ENCODE measurements at places on chromosomes 3 and 15. TPM values are rescaled to one million over a fixed set of nuclear protein-coding genes. Genes with fewer than 3 reads are reported as not detected.

- no peak for DNase-seq
- no peak overlapping the region for H3K4me3 ChIP-seq
- H3K4me1 ChIP-seq = peaks cover 8% of the 10 kb centered on the region
- peaks cover 29% of the 10 kb centered on the region for H3K27me3 ChIP-seq
Observed at GRCh38 chr3:102233881-102234280, 200.9 kb upstream of the ZPLD1 start.

The GOLGA8R gene
- total RNA-seq = 8.5 TPM

DNA sequence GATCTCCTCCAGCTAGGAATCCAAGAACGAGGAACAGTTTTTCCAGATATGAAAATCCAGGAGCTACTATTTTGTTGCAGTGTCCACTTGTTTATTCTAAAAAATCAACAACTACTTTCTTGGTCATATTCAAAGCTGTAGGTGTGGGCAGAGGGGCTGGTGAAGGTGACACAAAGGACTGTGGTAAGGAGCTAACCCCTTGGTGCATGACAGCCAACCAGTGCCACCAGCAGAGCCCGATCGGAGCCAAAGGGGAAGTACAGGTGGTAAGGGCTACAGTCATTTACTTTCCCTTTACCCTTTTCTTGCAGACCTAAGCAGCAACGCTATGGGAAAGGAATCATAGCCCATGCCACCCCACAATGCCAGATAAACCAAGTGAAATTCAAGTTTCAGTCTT, 30.7 kb downstream of the PLA1A start:
- H3K27me3 ChIP-seq = no peaks in the 10 kb centered on the region
- H3K27ac ChIP-seq = peak overlapping the region; percentile 49
- peaks cover 65% of the 10 kb centered on the region for H3K4me1 ChIP-seq
- peaks cover 2% of the 10 kb centered on the region for H3K36me3 ChIP-seq

DNA sequence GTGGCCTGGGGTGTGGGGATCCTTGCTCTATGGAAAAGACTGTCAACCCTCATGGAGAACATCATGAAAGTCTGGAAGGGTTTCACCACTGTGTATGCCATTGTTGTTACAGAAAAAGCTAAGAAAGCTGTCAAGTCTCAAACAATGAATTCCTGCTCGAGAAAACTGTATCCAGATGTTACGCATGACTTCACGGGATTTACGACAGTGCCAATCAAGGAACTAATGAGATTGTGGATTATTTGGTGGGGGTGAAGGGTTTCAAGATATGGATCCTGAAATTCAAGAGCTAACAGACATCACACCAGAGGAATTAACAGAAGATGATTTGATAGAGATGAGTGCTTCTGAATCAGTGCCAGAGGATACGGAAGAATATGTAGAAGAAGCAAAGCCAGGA, 7.8 kb downstream of the PPP1R2 start:
- no peak overlapping the region for H3K4me3 ChIP-seq
- H3K27ac ChIP-seq = no peak overlapping the region
- no peak for DNase-seq
- H3K4me1 ChIP-seq = peaks cover 33% of the 10 kb centered on the region

GRCh38 chr3:171940151-171940649, 97.1 kb downstream of the TMEM212 start:
- H3K27me3 ChIP-seq = no peaks in the 10 kb centered on the region
- no peak overlapping the region for H3K27ac ChIP-seq
- peaks cover 18% of the 10 kb centered on the region for H3K4me1 ChIP-seq
- DNase-seq = no peak
- H3K36me3 ChIP-seq = no peaks in the 10 kb centered on the region
- no peak overlapping the region for H3K4me3 ChIP-seq

DNA sequence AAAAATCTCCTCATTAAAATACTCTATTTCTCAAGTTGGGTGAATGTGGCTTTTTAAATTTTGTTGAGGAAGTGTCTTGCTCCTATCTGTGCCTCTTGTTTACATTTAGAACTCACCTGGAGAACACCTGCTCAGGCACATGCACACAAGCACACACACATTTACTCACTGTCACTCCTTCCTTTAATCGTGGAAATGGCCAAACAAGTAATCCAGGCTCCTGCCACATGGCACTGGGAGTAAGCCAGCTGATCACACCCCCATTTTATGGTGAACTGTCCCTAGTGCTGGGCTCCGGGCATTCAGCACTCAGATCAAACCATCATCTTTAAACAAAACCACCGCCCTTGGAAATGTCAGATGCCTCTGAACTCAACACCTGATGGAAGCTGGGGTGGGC, 204.7 kb upstream of the BHLHE40 start:
- H3K4me1 ChIP-seq = peaks cover 15% of the 10 kb centered on the region
- DNase-seq = no peak
- no peak overlapping the region for H3K4me3 ChIP-seq
- no peaks in the 10 kb centered on the region for H3K27me3 ChIP-seq
- H3K36me3 ChIP-seq = peaks cover 17% of the 10 kb centered on the region
- H3K27ac ChIP-seq = no peak overlapping the region

The GABRR3 gene
- total RNA-seq = not detected

DNA sequence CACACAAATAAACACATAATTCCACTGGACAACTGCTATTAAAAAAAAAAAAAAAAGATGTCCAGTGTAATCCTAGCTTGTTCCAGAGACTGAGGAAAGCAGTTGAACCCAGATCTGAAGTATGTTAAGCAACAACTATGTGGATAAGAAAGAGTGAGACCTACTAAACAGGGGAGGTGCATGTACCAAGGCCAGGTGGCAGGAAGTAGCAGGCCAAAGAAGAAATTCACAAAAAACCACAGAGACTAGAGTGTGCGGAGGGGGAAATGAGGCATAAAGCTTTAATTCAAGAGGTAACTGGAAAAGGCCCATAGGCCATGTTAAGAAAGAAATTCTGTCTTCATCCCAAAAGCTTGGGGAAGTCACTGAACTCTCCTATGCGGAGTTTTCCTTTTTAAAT, 490.0 kb downstream of the NAALADL2 start:
- H3K4me3 ChIP-seq = no peak overlapping the region
- H3K4me1 ChIP-seq = peaks cover 10% of the 10 kb centered on the region
- H3K27ac ChIP-seq = no peak overlapping the region

The PDIA3 gene
- total RNA-seq = 544 TPM

GRCh38 chr3:184647405-184647936, 64.4 kb downstream of the MAGEF1 start:
- H3K4me1 ChIP-seq = peaks cover 9% of the 10 kb centered on the region
- peaks cover 9% of the 10 kb centered on the region for H3K27me3 ChIP-seq
- H3K36me3 ChIP-seq = no peaks in the 10 kb centered on the region
- H3K27ac ChIP-seq = no peak overlapping the region
- H3K4me3 ChIP-seq = no peak overlapping the region

The CKMT1B gene
- total RNA-seq = not detected

DNA sequence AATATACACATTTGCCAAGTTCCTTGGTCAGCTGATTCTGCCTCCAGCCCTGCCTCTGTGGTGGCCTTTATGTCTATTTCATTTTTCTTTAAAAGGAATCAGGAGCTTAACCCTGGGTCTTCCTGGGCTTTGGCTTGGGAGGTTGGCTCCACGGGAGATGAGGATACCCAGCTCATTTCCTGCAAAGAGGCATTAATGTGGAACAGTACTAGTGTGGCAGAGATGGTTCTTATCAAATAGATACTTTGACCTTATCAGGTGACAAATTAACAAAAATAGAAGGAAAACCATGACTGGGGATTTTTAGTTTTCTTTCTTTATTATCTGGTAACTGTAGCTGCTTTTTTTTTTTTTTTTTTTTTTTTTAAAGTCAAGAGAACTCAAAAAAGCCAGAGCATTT, 42.8 kb downstream of the BBS4 start:
- H3K36me3 ChIP-seq = peaks cover 13% of the 10 kb centered on the region
- H3K4me1 ChIP-seq = peaks cover 4% of the 10 kb centered on the region
- no peak for DNase-seq
- no peak overlapping the region for H3K4me3 ChIP-seq

DNA sequence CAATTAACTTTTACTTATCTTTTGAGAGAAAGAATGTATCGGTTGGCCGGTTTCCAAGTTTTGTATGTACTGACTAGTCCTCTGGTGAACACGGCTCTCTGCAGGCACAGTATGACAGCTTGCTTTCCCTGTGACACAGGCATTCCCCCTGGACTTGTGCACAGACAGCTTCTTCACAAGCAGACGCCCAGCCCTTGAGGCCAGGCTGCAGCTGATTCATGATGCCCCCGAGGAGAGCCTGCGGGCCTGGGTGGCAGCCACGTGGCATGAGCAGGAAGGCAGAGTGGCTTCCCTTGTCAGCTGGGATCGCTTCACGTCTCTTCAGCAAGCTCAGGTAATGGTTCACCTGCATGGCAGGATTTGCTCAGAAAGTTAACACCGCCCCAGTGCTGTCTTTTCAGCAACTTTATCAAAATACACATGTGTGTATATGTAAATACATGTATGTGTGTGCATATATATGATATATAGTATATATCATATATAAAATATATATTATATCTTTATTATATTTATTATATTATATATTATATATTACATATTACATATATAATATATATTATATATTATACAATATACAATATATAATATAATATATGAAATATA, 25.5 kb downstream of the FAN1 start:
- H3K36me3 ChIP-seq = peaks cover 31% of the 10 kb centered on the region
- DNase-seq = no peak
- no peak overlapping the region for H3K4me3 ChIP-seq
- no peak overlapping the region for H3K27ac ChIP-seq
- H3K4me1 ChIP-seq = peaks cover 8% of the 10 kb centered on the region

GRCh38 chr3:33277193-33277882, at the start of gene FBXL2:
TSS of gene FBXL2 (plus strand) at chr3:33277442. CDS start at chr3:33277513, 71 bp downstream.
- H3K4me1 ChIP-seq = peaks cover 27% of the 10 kb centered on the region
- peak; percentile 96 for DNase-seq
- H3K27me3 ChIP-seq = no peaks in the 10 kb centered on the region
- H3K27ac ChIP-seq = peak within 1 kb of the TSS; percentile 79

The FBXW12 gene
- total RNA-seq = not detected

GRCh38 chr3:168249205-168249549, 153.5 kb upstream of the GOLIM4 start:
- H3K4me3 ChIP-seq = peak overlapping the region; percentile 93
- H3K27ac ChIP-seq = peak overlapping the region; percentile 56
- peaks cover 19% of the 10 kb centered on the region for H3K4me1 ChIP-seq
- H3K27me3 ChIP-seq = peaks cover 6% of the 10 kb centered on the region
- no peak for DNase-seq

The CHAC1 gene
- total RNA-seq = 78.5 TPM

- no peak for DNase-seq
- H3K4me1 ChIP-seq = peaks cover 58% of the 10 kb centered on the region
- H3K27ac ChIP-seq = peak overlapping the region; percentile 98
- peak overlapping the region; percentile 38 for H3K4me3 ChIP-seq
- H3K27me3 ChIP-seq = no peaks in the 10 kb centered on the region
- H3K36me3 ChIP-seq = peaks cover 26% of the 10 kb centered on the region
Observed at GRCh38 chr3:124791639-124792151, 61.4 kb downstream of the UMPS start.

The CLCN2 gene
- 3.1 TPM for total RNA-seq

The TRIM42 gene
- total RNA-seq = not detected

- no peaks in the 10 kb centered on the region for H3K27me3 ChIP-seq
- no peak overlapping the region for H3K27ac ChIP-seq
- H3K4me1 ChIP-seq = peaks cover 3% of the 10 kb centered on the region
- no peak overlapping the region for H3K4me3 ChIP-seq
- DNase-seq = no peak
- H3K36me3 ChIP-seq = no peaks in the 10 kb centered on the region
Observed at GRCh38 chr3:30751610-30752299, 142.7 kb downstream of the GADL1 start.

DNA sequence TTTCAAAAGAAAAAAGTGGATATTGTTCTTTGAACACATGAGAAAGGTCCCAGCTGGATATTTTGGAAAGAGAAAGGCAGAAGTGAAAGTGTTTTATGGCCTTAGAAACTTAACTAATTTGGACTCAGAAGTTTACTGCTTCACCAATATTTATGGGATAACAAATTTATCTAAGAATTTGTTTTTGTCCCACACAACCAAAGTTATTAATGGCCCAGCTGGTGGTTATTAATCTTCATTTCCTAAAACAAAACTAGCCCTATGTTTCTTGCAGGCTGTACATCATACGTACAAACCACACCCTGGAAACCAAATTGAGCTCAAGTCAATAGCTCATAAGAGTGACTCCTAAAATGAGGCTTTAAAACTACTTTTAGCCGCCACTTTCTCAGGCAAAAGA, 372.9 kb upstream of the LMCD1 start:
- no peaks in the 10 kb centered on the region for H3K4me1 ChIP-seq
- no peaks in the 10 kb centered on the region for H3K36me3 ChIP-seq
- no peak for DNase-seq
- H3K27me3 ChIP-seq = peaks cover 5% of the 10 kb centered on the region

The COL8A1 gene
- total RNA-seq = 3,570 TPM

The FEZF2 gene
- not detected for total RNA-seq

GRCh38 chr3:43286841-43287499, 630 bp downstream of the SNRK start:
- peaks cover 51% of the 10 kb centered on the region for H3K4me1 ChIP-seq
- H3K36me3 ChIP-seq = peaks cover 4% of the 10 kb centered on the region
- H3K27me3 ChIP-seq = peaks cover 9% of the 10 kb centered on the region

DNA sequence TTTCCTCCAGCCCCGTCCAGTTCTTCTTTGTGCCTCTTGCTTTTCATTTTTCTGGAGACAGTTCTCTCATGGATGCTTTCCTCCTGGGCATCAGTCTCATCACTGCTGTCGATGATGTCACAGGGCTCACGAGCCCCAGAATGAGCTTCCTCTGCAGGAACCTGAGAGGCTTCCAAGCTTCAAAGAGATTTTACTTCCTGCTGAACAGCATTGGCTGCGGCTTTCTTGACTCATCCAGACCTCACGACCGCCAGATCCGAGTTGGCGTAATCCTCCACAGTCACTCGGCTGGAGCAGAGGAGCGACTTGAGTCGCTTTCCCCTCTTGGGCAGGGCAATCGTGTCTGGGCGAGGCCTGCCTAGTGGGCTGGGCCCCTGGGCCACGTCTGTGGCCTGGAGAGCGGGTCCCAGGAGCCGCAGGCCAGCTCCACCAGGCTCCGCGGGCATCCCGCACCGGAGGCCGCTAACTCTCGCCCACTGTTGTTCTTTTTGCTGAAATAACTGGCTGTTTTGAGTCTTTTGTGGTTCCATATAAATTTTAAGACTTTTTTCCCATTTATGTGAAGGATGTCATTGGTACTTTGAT, 20.8 kb upstream of the FAN1 start:
- no peaks in the 10 kb centered on the region for H3K36me3 ChIP-seq
- DNase-seq = no peak
- no peak overlapping the region for H3K27ac ChIP-seq
- no peak overlapping the region for H3K4me3 ChIP-seq
- no peaks in the 10 kb centered on the region for H3K4me1 ChIP-seq

The TMEM44 gene
- total RNA-seq = 14.5 TPM

Measured in chondrocyte (in vitro differentiated cells).